Activated CD4-positive, alpha-beta T cell treated with anti-CD3 and anti-CD28 coated beads for 4 hours (primary cell): ENCODE measurements at places on chromosomes 1 and 21.

GRCh38 chr21:34360488-34361241, 3.1 kb upstream of the KCNE2 start:
- no peak for DNase-seq

- no peak for DNase-seq
Measured at GRCh38 chr1:183058851-183059502, 35.8 kb downstream of the LAMC1 start.

GRCh38 chr1:208115924-208116640, 128.1 kb downstream of the PLXNA2 start:
- DNase-seq = no peak

DNA sequence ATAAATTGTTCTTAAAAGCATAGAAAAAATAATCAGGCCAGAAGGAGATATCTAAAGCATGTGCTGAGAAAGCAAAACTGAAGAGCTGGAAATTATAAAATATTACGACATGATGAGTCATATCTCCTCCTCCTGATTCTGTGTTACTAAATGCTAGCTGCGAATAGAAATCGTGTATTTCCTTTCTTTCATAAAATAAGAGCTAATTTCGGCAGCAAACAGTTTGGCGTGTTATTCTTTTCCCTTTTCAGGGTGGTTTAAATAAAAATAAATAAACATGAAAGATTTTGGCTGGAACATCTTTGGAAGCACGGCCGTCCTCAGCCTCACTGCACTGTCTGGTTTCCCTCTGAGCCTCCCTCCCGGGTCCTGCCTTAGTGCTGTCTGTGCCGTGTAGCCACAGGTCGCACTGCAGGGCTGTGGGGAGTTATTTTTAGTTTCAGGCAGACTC, 56.0 kb downstream of the ADARB1 start:
- no peak for DNase-seq

DNA sequence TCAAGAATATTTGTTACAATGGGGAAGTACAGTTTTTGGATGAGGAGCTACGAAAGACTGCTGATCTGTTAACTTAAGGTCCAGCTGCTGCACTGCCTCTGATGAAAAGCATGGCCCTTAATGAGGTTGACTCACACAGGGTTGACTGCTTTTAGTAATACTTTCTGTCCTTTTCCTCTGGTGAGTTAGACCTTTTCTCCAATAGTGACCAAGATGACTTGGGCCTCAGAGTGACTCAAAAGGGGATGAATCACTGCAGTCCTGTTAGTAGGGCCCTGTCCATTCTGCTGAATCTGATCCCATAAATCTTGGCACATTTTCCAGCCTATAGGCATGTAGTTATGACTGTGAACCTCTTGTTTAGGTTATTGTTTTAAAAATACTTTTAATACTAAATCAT, 2.7 kb downstream of the DISP1 start:
- no peak for DNase-seq

DNA sequence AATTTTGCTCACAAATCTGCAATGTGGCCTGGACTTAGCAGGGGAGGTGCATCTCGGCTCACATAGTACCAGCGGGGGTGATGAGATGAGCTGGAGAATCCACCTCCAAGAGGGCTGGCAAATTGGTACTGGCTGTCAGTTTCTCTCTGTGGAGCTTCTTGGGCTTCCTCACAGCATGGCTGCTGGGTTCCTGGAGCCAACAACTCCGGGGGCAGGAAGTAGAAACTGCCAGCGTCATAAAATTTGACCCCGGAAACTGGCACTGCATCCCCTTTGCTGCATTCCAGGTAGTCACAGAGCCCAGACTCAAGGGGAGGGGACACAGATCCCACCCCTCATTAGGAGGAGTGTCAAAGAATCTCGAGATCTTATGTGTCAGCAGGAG, 17.0 kb upstream of the TNFRSF1B start:
- DNase-seq = no peak

- no peak for DNase-seq
Measured at GRCh38 chr21:31257265-31257664, 86.8 kb downstream of the TIAM1 start.
